ENCODE measurements at places on chromosomes 5 and 9.

GRCh38 chr5:34606101-34606500 is 50.0 kb upstream of the RAI14 start:
- DNase-seq: no peak

- no peak for DNase-seq
These were observed 233.6 kb upstream of the TRPC7 start for GRCh38 chr5:136598802-136599404.

- DNase-seq: peak; percentile 46
These were observed 142.3 kb downstream of the SMARCA2 start for GRCh38 chr9:2157277-2158110.

- DNase-seq: no peak
These were observed 12.8 kb upstream of the TLR4 start for GRCh38 chr9:117691367-117691766.

- DNase-seq: no peak
These were observed 4.0 kb downstream of the CCDC192 start for GRCh38 chr5:127707209-127707608.

GRCh38 chr5:123156577-123157296 is 67.7 kb downstream of the PRDM6 start:
- no peak for DNase-seq

GRCh38 chr5:151469992-151470391 is 22.6 kb downstream of the SLC36A1 start:
- DNase-seq: no peak

DNA sequence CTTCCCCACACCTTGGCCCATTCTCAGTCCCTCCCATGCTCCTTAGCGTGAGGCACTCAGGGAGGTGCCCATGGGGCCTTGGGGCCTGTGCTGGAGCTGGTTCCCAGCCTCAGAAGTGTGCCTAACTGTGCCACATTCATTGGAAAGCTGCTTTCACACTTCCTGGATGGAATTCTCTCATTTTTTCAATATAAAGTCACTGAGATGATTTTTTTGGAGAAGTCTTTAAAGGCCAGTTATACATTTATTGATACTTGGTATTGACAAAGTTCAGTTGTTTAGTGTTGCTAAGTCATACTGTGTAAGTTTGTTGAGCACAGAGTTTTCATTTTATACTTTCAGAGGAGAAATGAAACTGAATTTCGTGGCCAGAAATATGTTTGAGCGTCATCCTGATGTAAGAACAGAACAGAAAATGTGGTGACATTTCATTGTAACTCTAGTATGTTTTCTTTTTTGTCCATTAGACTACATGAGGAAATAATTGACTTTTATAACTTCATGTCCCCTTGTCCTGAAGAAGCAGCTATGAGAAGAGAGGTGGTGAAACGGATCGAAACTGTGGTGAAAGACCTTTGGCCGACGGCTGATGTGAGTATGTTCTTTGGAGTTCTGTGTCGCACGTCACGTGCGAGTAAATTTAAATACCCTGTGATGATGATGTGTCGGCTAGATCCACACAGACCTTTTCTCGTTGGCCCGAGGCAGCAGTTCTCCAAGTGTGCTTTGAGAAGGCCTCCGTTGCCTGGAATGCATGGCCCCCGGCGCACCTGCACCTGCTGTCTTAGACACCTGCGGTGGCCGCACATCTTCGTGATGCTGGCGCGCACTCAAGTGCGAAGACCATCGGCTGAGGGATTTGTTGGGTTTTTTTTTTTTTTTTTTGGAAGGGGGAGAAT is 24.1 kb downstream of the TENT4A start:
- DNase-seq: peak; percentile 15

DNA sequence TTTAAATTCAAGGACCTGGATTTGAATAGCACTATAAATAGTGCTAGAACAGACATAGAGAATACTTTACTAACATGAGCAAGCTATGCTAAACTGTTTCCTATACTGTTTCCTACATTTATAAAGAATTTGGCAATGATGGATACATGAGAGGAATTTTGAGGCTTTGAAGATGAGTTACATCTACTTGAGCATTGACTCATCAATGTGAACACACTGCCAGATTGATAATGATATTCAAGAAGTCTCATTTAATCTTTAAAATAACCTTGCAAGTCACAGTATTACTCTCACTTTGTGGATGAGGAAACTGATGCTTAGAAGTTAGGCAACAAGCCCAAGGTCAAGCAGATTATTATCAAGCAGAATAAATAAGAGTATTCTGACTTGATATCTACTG is 281.9 kb downstream of the DNAH5 start:
- DNase-seq: no peak

GRCh38 chr9:128254855-128255759 is 20.7 kb downstream of the GOLGA2 start:
- DNase-seq: peak; percentile 42

DNA sequence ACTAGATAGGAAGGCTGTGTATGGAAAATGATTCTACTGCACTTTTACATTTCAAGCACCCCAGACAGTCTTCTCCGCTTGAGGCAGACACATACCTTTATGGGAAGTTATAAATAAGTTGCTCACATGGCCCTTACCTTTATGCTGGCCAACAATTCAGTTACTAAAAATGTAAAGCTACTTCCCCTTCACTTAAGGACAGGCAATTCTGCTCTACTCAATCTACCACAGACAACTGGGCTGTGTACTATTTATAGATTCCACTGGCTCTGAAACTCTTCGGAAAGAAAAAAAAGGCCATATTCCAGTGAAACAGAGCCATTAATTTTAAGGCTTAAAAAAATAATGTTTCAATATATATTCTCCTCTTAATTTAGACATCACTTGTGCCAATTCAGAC is 59.4 kb downstream of the ELAVL2 start:
- no peak for DNase-seq

GRCh38 chr5:51544031-51544785 is 161.0 kb downstream of the ISL1 start:
- no peak for DNase-seq

GRCh38 chr5:111172504-111172903 is 51.7 kb upstream of the CAMK4 start:
- no peak for DNase-seq

GRCh38 chr5:60209146-60209840 is 315.8 kb upstream of the PDE4D start:
- DNase-seq: no peak

GRCh38 chr5:55692509-55692908 is 19.6 kb downstream of the SLC38A9 start:
- no peak for DNase-seq

- DNase-seq: no peak
These were observed 9.0 kb upstream of the ZNF79 start for GRCh38 chr9:127415141-127415540.

- no peak for DNase-seq
These were observed 42.1 kb downstream of the CACNA1B start for GRCh38 chr9:137919649-137920141.

DNA sequence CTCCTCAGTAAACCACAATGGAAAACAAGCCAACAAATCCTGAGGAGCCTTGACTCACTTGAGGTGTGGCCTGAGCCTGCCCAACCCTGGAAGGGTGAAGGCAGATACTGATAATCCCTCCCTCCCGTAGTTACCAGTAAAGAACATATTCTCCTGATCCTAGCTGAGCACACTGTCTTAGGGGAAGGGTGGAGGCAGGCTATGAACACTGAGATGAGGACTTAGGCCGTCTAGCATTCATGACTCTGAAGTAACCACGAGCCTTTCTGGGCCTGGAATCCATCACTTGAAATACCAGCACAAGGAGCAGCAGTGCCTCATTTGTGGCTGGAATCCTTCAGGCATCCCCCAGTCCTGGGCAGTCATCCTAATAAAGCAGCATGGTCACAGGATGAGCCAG is 124.5 kb upstream of the PRLR start:
- no peak for DNase-seq

GRCh38 chr5:96783326-96783725 is 24.4 kb downstream of the ERAP1 start:
- DNase-seq: no peak

DNA sequence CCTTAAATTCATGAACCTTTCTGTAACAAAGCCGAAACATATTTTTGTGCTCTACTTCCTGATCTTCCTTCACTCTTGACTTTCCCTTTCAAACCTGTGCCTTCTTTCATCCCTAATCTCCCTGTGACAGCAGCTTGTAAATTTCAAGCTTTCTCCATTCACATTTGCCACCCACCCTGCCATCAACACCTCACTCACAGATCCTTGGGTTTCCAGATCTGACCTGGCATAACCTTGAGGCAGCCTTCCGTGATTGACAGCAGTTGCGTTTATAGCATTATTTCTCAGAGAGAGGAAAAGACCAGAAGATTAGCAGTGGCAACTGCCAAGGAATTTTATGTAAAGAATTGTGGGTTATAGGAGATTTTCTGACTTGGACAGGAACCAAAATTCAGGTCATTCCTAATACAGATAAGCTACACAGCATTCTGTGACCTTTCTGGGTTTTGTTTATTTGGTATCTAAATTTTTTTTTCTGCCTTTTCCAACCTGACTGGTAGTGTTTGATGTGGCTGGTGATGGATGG is 260.0 kb downstream of the NR2F1-AS1 start:
- DNase-seq: no peak

- no peak for DNase-seq
These were observed 40.8 kb downstream of the NNT start for GRCh38 chr5:43643750-43644149.

GRCh38 chr5:69493396-69494133 is 975 bp downstream of the OCLN start:
- no peak for DNase-seq

- no peak for DNase-seq
These were observed 367.9 kb downstream of the CYLC2 start for GRCh38 chr9:103362986-103363385.

- DNase-seq: no peak
These were observed 26.8 kb downstream of the PSMB7 start for GRCh38 chr9:124388275-124389048.

DNA sequence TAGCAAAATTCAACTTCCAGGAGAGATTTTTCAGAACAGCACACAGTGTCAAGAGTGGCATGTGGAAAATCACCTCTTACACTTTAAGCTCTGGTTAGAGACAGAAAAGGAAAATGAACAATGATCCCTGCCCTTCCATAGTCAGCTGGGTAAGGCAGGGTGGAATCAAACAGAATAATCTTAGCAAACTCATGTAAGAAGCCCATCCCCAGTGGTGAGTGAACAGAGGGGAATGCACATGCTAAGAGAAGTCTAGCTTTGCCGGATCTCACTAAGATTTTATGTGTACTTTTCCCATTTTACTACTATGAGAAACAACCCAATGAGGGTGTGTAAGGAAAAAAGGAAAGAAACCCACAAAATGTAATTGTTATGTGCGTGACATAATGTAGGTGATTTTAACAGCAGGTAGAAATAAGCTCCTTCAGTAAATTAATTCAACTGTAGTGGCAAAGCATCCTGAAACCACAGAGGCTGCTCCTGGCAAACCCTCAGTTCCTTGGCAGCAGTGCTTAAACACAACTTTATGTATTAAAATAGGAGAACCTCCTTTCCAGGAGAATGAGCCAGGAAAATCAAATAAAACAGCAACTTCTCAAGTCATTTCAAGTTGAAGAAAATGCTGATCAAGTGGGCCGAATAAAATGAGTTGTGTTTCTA is 366.0 kb upstream of the TRPC7 start:
- no peak for DNase-seq
